Endothelial cell (in vitro differentiated cells): ENCODE measurements at places on chromosomes 16 and 17. TPM values are rescaled to one million over a fixed set of nuclear protein-coding genes. Genes with fewer than 3 reads are reported as not detected.

- DNase-seq, result no peak
Observed at GRCh38 chr16:84475643-84476240, 28.7 kb downstream of the MEAK7 start.

DNA sequence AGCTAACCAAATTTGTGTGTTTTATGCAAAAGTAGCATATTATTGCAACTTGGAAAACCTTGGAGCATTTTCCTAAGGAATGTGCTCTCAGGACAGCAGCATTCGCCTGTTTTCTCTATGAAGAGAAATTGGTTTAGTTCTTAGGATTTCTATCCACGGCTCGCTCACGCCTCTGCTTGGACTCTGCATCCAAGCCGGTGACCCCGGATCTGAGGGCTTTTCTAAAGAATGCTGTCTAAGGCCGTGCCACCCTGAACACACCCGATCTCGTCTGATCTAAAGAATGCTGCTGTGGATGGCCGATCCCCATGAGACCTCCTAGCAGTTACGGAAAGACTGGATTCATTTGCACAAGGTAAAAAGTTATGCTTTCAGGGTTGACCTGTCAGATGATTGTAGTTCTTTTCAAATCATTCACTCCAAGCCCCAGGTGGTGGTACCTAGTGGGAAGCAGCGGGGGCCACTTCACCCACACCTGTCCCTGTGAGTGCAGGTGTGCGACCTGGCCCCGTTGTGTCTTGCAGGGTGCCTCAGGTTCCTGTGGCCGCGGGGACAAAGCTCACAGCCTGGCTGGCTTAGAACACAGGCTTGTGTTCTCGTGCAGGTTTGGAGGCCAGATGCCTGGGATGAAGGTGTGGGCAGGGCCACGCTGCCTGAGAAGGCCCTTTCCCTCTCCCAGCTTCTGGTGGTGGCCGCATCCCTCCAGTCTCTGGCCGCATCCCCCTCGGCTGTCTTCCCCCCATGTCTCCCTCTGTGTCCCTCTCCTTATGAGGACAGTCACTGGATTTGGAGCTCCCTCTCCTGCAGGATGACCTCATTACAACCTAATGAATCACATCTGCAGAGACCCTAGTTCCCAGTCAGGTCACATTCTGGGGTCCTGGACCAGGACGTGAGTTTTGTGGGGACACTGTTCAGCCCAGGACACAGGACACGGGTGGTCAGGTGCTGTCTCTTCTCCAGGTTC, 71.1 kb downstream of the BANP start:
- no peak for DNase-seq

DNA sequence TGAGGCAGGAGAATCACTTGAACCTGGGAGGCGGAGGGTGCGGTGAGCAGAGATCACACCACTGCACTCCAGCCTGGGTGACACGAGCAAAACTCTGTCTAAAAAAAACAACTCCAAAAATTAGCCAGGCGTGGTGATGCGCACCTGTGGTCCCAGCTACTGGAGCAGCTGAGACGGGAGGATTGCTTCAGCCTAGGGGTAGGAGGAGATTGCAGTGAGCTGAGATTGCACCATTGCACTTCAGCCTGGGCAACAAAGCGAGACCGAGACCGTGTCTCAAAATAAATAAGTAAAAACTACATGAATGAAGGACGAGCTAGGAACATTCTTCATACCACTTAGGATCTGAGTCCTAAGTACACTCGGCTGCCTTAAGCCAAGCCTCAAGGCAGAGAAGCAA, 35.4 kb downstream of the CCDC57 start:
- no peak for DNase-seq

GRCh38 chr16:58497935-58498334, 2.0 kb upstream of the NDRG4 start:
- no peak for DNase-seq

- no peak for DNase-seq
Observed at GRCh38 chr16:70161350-70161749, 12.2 kb upstream of the CLEC18C start.

- no peak for DNase-seq
Observed at GRCh38 chr16:67250045-67250327, 1.2 kb downstream of the SLC9A5 start.

- DNase-seq, result peak; percentile 67
Observed at GRCh38 chr17:30970831-30971567, at the start of gene RNF135. RNF135 (plus strand) TSS chr17:30971039; CDS start chr17:30971074, 35 bp downstream.

DNA sequence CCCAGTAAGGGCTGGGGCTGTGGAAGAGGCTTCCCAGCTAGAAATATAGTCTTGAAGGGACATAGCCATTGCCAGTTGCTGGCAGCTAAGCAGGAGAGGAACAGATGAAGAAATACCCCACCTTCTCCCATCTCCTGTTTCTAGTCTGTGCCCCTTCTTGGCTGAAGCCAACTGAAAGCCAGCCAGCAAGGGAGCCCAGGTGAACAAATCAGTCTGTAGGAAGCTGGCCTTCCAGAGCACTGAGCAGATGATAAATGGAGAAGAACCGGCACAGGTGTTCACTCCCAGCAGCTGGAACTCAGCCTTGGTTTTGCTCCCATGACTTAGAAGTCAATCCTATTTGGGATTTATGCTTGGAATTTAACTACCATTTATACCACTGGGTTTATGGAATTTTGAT, 69.2 kb upstream of the DHX40 start:
- no peak for DNase-seq

DNA sequence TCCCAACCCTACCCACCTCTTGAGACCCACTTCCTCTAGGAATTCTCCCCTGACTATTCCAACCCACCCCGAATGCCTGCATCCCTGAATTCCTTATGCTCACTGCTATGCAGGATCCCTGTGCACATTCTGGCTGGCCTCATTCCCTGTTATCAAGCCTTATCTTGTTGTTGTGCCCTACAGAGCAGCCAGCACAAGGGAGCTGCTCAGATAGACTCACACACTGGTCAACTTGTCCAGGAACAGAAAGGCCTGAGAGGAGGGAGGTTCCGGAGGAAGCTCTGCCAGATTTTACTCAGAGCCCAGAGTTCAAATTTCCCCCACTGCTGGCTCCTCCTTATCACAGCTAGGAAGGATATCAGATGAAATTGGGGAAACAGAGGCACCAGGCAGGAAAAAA, 24.8 kb upstream of the MYO18A start:
- no peak for DNase-seq

- DNase-seq, result no peak
Observed at GRCh38 chr17:31371511-31372097, 19.9 kb upstream of the RAB11FIP4 start.

DNA sequence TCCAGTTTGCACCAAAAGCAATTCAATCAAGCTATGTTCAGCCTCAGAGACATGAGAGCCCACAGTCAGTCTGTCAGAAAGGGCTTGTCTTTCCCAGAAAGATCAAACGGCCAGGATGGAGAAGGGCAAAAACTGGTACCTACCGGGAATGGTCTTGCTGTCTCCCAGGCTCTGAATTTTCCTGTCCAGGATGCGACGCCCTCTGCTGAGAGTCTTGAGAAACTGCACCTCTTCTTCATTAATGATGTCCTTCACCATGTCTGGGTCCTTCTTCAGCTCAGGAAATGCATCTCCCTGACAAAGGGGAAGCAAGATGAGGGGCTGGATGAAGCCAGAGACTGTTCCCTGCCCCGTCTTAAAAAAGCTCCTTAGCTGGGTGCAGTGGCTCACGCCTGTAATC, 15.8 kb upstream of the EXOSC6 start:
- DNase-seq, result peak; percentile 70

Gene TBC1D3
- total RNA-seq, result not detected

Gene CACNG3
- total RNA-seq, result not detected

Gene MRC2
- total RNA-seq, result 120 TPM

Gene DNASE1L2
- total RNA-seq, result 1.0 TPM

Gene CARD14
- total RNA-seq, result 0.64 TPM

Gene THUMPD1
- 32.2 TPM for total RNA-seq

Gene NGFR
- total RNA-seq, result 4.5 TPM

Gene KRTAP4-9
- total RNA-seq, result not detected

Gene GAA
- 93.0 TPM for total RNA-seq

Gene ERI2
- total RNA-seq, result 7.1 TPM

Gene TNK1
- total RNA-seq, result 1.7 TPM

Gene G6PC1
- total RNA-seq, result not detected

Gene EPN3
- total RNA-seq, result 0.49 TPM

Gene UNK
- 28.8 TPM for total RNA-seq
